ENCODE measurements at places on chromosomes 7 and 10.

DNA sequence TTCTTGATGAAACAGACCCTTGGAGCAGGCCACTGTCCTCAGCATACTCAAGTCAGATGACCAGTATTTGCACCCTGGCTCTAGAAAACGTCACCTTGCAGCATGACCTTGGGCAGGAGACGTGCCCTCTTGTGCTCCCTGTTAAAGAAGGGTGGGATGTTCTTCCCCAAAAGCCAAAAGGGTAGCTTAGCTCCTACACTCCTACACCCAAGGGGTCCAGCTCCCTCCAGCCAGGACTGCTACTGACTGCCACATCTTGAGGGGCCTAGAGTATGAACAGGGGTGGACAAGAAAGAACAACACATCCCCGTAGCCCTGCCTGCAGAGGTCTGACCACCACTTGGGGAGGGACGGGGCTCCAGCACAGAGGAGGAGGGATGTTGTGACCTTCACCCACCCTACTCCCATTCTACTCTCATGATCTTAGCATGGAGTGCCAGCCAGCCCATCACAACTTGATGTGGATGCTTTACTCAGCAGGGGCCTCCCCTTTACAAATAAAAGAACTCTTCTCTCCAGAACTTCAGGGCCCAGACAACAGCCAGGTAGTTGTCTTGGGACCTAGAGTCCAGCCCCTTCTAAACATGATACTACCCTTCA, 165.3 kb upstream of the ZMIZ1 start:
- DNase-seq, result no peak

GRCh38 chr10:119412244-119413092, 130.1 kb downstream of the RGS10 start:
- no peak for DNase-seq

- DNase-seq, result no peak
These were observed 1.8 kb downstream of the ALOX5 start for GRCh38 chr10:45375716-45376231.

- no peak for DNase-seq
These were observed 82.3 kb downstream of the INPP5A start for GRCh38 chr10:132619927-132620326.

DNA sequence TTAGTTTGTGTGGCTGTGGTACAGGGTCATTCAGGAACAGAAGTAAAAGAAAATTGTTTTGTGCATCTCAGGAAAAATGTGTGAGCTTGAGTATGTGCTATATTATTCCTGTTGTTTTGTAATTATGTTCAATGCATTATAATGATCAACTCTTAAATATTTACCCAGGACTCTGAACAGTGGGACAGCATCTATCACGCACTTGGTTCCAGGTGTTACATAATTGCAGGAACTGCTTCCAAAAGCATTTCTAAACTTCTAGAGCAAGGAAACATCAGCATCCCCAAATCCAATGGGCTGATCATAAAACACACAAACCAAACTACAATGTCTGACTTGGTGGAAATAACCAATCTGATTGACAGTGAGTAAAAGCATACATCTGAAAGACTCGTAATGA, 26.6 kb downstream of the ENO4 start:
- no peak for DNase-seq

GRCh38 chr10:116237260-116237659, 35.7 kb downstream of the GFRA1 start:
- no peak for DNase-seq

DNA sequence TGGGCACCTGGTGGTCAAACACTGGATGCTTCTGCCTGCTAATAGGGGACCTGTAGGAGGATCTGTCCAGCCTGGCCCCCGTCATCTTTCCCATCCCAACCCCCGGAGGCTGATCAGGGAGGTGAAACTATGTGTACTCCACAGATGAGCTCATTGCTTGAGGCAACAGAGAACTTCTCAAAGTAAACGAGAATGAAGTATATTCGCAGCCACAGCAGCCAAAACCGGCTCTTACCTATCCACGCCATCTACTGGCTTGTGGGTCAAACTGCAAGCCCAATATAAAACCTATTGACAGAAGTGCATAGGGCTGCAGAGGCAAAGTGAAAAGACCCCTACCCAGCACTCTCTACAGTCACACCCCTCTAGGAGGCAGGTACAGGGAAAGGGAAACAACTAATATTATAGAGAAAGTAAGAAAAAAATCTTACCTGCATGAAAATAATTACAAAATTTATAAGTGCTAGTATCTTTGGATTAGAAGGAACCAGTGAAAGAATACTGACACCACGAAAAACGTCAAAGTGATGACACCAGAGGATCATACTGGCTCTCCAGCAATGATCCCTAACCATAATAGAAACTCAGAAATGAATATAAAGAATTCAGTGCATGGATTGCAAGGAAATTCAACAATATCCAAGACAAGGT, 973.5 kb downstream of the ANKRD7 start:
- no peak for DNase-seq

DNA sequence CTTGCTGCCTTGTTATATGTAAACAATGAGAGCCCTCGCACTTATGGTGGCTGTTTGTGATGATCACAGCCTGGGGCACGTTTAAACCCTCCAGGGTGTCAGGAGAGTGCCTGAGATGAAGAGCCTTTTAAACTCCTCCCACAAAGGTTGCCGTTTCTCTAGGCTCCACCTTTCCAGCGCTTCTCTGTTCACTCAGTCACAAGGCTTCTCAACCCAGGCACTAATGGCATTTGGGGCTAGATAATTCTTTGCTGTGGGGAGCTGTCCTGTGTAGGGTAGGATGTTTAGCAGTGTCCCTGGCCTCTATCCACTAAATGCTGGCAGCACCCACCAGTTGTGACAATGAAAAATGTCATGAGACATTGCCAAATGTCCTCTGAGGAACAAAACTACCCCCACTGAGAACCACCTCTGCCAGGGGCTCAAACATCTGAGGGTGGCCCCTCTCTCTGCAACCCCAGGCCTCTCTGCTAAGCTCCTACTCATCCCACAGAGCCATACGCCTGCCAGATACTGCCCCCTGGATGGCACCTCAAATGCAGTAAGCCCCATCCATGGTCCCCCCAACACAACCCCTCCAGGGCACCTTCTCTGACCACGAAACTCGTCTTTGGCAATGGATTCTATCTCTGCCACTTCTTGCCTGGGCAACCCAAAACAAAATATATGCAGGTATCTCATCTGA, 144.3 kb upstream of the ZMIZ1 start:
- DNase-seq, result no peak

- no peak for DNase-seq
These were observed 138.6 kb downstream of the DIP2C start for GRCh38 chr10:550665-551372.

DNA sequence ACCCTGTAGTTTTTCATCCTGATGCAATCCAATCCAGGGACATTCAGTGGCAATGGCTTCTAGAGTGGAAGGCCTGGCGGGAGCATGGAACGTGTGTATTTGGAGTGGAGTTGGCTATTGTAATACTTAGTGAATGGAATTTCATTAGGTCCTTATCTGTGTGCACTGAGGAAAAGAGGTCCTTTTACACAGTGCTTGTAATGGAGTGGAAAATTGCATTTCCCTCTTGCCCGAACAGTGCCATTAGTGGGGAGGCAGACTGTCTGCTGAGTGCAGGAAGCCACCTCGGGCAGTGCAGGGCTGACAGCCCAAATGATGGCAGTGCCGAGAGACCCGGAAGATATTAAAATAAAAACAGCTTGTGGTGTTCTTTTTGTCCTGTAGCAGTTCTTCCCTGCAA, 786.6 kb downstream of the LRMDA start:
- DNase-seq, result no peak

GRCh38 chr7:131285556-131285955, 42.1 kb upstream of the MKLN1 start:
- no peak for DNase-seq

- no peak for DNase-seq
These were observed 5.8 kb downstream of the DDX56 start for GRCh38 chr7:44567884-44568283.

DNA sequence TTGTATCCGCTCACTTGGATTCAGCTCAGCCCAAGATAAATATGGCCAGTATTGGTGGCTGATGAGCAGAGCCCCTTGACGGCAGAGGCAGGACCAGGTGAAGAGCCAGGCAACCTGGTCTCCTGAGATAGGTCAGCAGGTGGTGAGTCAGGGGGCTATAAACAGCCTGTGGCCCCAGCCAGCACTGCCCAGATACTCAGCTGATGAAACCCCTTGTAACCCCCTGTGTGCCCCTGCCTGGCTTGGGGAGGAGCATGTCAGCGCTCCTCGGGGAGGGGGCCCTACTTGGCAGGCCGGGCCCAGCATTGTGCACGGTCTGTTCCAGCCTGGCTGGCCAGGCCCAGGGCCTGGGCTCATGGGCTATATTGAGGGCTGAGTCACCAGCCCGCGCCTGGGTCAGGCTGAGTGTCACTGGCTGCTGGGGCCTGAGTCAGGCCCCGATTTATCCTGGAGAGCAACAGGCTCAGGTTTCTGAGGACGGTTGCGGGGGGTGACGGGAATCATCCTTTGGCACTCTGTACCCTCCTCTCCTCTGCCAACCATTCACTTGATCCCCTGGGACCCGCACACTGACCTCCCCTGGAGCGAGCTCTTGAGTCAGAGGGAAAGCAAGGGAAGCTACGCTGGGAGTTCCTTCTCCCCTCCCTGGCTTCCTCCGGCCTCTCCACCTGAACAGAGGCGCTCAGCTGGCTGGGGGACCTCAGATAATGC, 2.8 kb upstream of the FLNC start:
- DNase-seq, result no peak

DNA sequence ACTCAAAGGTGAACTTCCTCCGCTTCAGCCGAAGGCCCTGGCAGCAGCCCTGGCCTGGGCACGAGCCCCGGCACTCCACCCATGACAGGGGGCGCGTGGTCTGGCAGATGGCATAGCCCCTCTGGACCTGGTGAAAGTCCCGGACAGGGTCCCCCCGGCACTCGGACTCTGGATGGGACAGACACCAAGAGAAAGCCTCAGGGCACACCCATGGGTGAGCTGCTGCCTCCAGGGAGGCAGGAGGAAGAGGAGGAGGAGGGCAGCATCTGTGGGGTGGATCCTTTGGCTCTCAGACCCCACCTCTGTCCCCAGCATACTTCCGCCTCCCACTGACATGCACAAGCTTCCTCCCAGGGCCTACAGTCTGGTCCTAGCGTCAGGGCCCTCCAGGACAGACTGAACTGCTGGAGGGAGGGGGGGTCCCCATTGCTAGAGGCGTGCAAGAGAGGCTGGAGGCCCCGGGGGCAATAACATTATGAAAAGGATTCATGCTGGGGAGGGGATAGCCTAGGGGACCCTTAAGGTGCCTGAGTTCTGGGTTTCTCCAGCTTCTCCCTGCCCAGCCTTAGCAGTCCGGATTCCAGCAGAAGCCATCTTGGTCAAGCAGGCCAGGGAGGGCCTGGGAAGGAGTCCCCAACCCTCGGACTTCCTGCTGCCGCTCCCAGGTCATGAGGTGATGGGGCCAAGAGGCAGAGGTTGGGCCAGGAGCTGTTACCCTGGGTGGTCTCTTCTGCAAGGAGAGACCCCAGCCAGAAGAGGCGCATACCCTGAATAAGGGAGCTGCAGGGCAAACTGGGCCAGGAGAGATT, 169.3 kb downstream of the LCOR start:
- no peak for DNase-seq

DNA sequence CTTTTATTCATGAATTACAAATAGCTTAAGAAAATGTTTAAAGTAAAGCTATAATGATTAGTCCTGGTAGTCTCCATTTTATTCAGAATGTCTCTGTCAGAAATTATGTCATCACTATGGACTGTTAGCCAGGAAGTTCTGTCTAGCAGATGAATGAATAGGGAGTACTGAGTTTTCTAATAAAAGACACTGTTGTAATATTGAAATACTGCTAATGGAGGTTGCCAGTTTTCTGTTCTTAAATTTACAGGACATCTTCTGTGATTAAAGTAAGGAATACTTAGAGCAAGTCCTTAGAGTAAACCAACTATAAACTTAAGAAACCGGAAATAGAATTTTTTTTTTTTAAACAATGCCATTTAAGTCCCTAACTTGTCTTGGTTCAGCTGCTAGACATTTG, 309.8 kb downstream of the ADK start:
- DNase-seq, result no peak

DNA sequence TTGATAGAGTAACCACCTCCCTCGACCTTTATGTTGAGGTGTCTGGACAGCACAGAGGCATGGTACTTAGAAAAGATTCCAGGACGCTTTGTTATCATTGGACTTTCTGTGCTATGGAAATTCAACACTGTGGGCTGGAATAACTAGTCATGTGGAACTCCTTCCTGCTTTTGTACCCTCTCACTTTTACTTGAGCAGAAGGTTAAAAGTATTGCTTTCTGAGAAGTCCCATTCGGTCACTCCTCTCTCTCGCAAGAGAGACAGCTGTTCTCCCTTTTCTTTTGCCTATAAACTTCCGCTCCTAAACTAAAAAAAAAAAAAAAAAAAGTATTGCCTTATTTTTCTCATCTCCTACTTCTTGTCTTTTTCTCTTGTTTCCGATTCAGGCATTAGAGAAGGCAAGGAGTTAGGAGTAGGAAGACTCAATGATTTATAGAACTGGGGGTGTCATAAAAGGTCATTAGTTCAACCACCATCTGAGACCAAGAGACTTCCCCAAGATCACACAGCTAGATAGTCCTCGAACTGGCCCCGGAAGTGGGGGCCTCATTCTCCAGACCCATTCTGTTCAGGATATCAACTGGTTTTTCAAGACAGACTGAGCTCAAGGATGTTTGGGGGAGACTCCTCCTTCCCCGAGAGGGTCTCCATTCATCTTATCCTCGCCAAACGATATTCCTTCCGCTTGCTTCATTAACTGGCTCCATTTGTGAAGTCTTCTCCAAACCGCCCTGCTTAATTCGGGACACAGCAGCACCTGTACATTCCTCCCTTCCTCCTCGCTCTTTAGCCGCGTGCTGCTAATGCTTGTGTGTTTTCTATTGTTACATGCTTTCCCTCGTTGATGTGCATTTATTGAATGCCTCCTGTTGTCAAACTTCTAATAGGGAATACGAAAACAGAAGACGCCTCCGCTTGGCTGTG, 995 bp upstream of the INPP5F start:
- no peak for DNase-seq

GRCh38 chr7:81707196-81707595, 62.7 kb downstream of the HGF start:
- no peak for DNase-seq
